H54 (cell line): ENCODE measurements at places on chromosomes 3 and 15.

DNA sequence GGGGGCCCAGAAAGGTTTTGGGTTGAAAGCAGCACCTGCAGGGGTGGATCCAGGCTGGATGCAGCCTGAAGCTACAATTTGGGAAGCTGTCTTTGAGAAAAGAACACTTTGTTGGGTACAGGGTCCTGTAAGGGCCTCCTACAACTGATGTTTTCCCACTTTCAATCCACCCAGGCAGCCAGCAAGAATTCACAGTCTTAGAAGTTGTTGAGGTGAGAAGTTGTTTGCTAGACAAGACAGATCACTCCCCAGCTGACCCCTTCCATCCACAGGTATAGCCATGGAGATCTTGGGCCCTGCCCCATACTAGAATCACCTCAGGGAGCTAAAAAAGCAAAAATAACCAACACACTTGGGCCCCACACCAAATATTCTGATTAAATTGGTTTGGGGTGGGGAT, 10.3 kb upstream of the SMAD6 start:
- no peak for DNase-seq

- DNase-seq: no peak
Measured at GRCh38 chr15:68196445-68197169, 8.5 kb downstream of the CALML4 start.

- no peak for DNase-seq
Measured at GRCh38 chr3:58580826-58581327, 3.7 kb upstream of the FAM107A start.

DNA sequence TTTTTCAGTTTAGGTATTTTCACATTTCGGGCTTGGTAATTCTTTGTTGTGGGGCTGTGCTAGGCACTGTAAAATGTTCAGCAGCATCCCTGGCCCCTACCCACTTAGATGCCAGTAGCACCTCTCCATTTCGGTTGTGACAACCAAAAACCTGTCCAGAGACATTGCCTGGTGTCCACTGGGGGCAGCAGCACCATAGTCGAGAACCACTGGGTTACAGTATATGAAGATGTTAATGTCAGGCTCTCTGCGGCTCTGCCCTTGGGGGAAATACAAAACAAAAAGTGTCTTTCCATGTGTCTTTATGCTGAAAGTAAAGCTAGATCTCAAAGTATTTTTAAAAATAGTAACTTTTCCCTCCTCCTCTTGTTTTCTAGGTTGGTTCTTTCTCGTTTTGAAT, 177.2 kb downstream of the ITPR1 start:
- DNase-seq: peak; percentile 19

DNA sequence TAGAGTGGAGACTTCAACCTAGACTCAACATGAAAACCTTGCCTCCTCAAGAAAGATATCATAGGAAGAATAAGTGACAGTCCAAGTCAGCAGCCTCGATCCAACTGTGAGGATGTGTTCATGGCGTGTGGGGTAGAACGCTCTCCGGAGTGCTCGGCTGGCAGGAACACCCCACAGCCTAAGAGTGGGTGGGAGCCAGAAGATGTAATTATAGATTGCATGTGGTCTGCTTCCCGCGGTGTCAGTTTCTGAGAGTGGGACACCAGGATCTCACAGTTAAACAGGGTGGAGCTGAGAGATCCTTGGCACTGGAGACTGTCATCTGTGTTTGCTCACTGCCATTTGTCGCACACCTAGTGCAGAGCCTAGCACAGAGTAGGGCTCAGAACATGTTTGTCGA, 158.0 kb downstream of the CTNNB1 start:
- no peak for DNase-seq
